ENCODE measurements at places on chromosomes 6 and 20. TPM values are rescaled to one million over a fixed set of nuclear protein-coding genes. Genes with fewer than 3 reads are reported as not detected.

GCNT2 gene
- total RNA-seq: 2.1 TPM

BNIP5 gene
- total RNA-seq: not detected

NANP gene
- 9.5 TPM for total RNA-seq

LY6G6F gene
- total RNA-seq: not detected

EPPIN gene
- not detected for total RNA-seq

BIRC7 gene
- total RNA-seq: not detected

HSPA1B gene
- 152 TPM for total RNA-seq

OR2B6 gene
- total RNA-seq: 0.17 TPM

SYNDIG1 gene
- 0.17 TPM for total RNA-seq

CFB gene
- total RNA-seq: 87.1 TPM

GRCh38 chr6:97697456-97697855 is 414.4 kb upstream of the MMS22L start:
- DNase-seq: peak; percentile 11

DNA sequence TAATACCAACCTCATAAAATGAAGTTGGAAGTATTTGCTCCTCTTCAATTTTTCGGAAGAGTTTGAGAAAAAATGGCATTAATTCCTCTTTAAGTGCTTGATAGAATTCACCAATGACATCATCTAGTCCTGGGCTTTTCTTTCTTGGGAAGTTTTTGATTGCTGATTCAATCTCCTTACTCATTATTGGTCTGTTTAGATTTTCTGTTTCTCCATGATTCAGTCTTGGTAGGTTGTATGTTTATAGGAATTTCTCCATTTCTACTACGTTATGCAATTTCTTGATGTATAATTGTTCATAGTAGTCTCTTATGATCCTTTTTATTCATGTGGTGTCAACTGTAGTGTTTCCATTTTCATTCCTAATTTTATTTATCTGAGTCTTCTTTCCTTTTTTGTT is 176.9 kb upstream of the PRND start:
- DNase-seq: peak; percentile 91

DNA sequence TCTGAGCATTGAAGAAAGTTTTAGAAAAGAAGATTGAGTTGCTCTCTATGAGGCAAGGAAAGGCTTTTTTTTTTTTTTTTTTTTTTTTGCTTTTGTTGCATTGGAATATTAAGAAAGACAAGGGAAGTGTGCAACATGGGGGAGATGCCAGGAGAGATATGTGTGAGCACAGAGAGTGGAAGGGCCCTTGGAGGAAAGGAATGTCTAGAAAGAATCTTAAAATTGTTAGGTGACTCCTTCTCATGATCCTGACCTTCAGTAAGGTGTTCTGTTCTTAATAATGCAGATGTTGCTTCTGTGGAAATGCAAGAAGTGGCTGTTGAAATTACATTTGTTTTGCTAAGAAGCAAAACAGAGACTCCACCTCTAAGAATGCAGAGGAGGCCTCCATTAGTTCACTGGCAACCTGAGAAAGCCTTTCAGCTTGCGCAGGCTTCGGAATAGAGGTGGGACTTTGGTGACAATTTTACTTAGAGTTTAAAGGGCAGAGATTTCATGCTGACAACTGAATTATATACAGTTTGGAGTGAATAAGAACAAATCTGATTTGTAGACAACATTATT is 118.0 kb upstream of the ASCC3 start:
- DNase-seq: no peak

GRCh38 chr6:43771210-43771857 is 1.3 kb downstream of the VEGFA start:
- DNase-seq: no peak

DNA sequence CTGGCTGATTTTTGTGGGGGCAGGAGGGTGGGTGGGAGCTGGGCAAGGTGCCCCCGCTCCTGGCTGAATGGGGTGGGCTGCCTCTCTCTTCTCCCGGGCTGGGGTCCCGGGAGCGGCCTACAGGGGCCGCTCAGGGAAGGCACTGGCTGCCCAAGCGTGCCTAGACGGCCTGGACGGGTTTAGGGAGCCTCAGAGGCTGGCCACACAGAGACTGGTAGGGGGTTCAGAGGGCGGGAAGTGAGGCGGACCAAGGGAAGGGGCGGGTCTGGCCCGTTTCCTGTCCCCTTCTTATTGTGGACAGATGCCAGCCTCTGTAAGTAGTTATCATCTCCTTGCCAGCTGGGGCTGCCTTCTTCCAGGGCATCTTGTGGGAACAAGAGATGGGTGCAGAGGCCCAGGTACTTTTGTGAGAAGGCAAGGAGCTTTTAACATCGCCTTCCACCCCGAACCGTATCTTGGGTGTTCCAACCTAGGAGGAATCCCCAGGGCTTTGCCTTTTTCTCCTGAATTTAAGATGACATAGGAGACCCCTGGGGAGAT is 437 bp downstream of the CD40 start:
- DNase-seq: no peak

DNA sequence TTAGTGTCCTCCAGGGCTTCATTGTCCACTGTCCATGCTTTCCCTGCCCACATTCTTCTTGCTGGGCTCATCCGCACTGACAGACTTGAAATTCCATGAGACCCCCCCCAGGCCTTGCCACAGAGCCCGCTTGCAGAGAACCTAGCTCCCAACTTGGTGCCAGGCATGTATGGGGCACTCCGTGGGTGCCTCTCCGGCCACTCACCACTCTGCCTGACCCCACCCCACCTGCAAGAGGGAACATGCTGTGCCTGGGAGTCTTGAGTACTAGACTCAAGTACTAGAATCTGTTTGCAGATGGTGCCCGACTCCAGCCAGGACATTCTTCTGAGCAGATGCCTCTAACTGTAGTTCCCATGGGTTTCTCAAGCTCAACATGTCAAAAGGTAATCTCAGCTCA is 47.9 kb downstream of the TRERF1 start:
- DNase-seq: no peak

DNA sequence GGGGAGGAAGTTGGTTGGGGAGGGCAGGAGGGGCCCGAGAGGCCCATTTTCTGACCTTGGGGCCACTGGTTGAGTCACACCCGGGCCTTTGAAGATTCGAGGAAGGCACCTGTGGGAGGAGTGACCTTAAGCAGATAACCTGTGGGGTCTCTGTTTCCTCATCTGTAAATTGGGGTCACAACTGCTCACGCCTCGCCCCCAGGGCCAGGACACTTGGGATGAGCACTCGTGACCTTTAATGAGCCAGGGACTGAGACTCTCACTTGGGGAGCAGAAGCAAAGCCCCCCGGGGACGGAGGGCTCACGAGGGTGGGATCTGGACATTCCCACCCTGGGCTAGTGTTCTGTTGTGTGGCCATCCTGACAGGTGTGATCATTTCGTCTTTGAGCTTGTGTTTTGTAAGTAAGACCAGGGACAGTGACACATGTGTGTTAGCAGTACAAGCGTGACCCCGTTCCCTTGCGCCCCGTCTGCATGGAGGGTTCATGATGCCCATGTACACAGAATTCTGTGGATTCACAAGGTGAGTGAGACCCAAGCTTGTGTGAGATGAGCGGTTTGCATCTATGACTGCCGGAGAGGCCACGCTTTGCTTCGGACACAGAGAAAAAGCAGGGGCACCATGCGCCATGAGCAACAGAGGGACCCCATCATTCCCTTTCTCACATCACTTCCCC is 79.3 kb upstream of the PMEPA1 start:
- no peak for DNase-seq

GRCh38 chr20:63082939-63083735 is 76.4 kb upstream of the BHLHE23 start:
- no peak for DNase-seq

DNA sequence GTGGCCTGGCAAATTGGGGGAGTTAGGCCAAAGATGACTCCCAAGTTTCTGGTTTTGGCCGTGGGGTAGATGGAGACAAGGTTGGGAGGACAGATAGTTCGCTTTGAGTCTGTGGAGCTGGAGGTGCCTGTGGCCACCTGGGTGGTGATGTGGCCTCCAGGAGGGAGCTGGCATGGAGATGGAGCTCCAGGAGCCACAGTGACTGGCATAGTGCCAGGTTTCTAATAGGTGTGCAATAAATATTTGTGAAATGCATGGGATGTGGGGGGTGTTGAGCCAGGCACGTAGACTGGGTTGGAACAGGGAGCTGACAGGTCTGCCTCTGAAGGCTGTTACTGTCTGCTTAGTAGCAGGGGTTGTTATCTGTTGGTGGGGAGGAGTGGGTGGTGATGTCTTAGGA is 102.7 kb downstream of the PAX1 start:
- DNase-seq: no peak

GRCh38 chr6:137728386-137729349 is 138.4 kb upstream of the TNFAIP3 start:
- peak; percentile 78 for DNase-seq

DNA sequence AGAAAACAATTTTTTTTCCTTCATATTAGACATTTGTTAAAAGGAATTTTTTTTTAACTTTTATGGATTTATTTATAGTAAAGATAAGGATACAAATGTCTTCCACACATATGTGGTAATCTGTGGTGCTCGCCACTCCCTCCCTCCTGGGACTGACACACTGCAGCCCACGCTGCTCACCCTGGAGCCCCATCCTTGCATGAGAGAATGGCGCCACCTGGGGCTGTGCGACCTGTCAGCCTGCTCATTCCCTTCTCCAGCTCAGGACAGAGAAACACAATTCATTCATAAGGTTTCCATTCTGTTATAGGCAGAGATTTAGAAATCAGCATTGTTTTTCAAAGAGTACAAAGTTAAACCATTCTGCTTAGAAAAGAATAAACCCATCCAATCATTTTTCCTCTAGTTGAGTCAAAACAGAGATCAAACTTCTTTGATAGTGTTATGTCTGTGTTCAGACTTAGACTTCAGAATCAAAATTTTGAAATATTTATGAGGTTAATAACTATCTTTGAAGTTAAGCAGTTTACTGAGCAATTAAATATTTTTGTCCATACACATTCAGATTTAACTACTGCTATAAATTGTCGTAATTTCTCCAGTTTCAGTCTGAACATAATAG is 42.8 kb upstream of the DYNLRB1 start:
- peak; percentile 57 for DNase-seq

DNA sequence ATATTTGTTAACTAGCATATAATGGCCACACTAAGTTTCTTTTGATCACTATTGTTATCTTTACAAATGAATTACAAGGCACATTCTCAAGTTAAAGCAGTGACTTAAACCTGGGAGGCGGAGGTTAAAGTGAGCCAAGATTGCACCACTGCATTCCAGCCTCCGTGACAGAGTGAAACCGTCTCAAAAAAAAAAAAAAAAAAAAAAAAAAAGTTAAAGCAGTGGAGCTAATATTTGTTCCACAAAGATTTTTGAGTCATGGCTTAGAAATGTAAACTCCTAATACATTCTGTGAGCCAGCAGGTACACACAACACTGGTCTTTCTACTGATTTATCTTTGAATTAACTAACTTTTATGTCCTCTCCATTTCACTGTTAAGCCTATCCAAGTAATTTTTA is 221.7 kb upstream of the HTR1E start:
- DNase-seq: no peak

DNA sequence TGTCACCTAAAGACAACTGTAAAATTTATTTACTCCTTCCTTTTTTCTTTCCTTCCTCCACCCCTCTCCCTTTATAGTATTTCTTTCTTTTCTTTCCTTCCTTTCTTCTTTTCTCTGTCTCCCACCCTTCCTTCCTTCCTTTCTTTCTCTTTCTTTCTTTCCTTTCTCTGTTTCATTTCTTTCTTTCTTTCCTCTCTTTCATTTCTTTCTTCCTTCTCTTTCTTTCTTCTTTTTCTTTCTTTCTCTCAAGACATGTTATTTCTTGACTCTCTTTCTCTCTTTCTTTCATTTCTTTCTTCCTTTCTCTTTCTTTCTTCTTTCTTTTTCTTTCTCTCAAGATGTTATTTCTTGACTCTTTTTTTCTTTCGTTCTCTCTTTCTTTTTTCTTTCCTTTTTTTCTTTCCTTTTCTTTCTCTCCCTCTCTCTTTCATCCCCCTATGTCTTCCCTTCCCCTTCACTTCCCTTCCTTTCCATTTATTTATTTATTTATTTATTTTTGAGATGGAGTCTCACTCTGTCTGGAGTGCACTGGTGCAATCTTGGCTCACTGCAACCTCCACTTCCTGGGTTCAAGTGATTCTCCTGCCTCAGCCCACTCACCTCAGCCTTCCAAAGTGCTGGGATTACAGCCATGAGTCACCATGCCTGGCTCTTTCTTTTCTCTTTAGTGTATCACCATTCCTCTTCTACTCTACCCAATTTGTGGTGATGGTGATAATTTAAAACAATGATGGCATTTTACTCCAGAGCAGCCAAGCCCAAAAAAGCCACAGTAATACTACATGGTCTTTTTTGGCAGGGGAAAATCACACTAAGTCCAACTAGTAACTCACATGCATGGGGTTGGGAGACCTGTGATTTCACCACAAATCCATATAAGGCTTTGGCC is 188.2 kb downstream of the ADGRG6 start:
- peak; percentile 62 for DNase-seq

- no peak for DNase-seq
These were observed 21.3 kb downstream of the STAU1 start for GRCh38 chr20:49166534-49167449.

DNA sequence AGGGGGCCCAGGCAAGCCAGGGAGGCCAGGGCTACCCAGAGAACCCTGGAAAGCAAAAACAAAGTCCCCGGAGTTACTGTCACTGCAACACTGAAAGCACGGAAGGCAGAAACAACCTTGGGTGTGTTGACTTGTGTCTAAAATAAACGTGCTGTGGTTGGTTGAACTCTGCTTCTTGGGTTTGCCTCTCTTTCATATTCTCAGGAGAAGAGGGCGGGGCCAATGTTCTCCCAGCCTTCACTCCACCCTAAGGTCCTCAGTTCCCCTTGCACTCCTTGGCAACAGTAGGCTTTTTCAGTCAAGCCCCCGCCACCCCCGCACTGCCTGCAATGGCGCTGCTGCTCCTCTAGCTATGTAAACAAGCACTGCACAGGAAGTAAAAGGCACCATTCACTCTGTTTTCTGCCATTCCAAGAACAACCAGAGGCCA is 60.9 kb downstream of the COL9A1 start:
- DNase-seq: no peak

GRCh38 chr6:6750594-6751265 is 162.2 kb downstream of the LY86 start:
- DNase-seq: no peak

GRCh38 chr6:40973304-40973703 is 65.7 kb downstream of the UNC5CL start:
- DNase-seq: no peak

GRCh38 chr6:128500014-128500413 is 20.4 kb downstream of the PTPRK start:
- DNase-seq: no peak

DNA sequence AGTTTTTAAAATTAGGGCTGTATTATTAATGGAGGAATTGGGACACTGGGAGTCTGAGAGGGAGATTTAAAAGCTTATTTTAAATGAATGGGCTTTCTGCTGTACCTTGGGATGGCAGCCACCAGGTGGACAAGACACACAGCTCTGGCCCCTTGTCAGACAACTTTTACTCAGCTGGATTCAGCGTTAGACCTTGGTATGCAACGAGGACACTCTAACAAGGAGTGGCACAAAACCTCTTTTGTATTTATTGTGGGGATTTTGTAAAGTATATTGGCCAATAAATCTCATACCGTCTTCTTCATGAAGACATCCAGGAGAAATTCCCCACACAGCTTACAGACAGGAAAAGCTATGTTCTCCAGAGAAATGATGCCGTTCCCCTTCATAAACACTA is 105.7 kb downstream of the LCA5 start:
- no peak for DNase-seq
